ENCODE measurements at places on chromosomes 6 and 20.

DNA sequence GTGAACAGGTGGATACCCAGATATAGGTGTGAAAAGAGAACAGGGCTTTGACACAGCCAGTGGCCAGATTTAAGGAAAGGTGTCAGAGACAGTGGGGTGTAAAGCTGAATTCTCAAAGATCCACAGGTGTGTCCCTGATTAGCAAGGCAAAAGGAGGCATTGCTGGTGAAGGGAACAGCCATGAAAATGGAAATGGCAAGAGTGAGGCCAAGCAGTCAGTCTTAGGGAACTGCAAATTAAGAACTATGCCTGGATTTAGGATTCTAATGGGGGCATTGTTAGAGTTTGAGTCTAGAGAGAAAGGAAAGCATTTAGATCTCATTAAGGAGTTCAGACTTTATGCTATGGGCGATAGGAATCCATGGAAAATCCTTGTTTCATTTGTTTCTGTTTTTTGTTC lies 789.2 kb downstream of the MAFB start:
- no peak for DNase-seq

DNA sequence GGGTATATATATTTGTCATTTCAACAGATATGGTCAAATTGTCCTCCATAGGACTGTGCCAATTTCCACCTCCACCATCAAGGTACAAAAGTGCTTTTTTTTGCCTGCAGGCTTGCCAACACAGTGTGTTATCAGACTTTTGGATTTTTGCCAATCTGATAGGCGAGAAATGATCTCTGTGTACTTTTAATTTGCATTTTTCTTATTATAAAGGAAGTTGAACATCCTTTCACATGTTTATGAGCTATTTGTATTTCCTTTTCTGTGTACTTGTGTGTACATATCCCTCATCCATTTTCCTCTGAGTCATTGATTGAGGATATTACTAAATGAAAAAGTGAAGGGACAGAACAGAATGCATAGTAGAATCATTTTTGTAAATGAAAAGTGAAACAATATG lies 39.0 kb upstream of the PTPN1 start:
- DNase-seq = no peak

DNA sequence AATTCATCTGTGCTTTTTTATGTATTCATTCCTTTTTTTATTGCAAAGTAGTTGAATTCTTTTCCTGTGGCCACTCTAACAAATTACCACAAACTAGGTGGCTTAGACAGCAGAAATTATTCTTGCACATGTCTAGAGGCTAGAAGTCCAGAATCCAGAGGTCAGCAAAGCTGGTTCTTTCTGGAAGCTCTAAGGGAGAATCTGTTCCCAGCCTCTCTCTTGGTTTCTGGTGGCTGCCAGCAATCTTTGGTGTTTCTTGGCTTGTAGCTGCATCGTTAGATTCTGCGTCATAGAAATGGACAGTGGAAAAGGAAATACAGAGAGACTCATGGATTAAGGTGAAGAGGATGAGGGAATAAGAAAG lies 39.3 kb downstream of the GSTA2 start:
- no peak for DNase-seq

- DNase-seq = no peak
These were observed 147.5 kb upstream of the TCF21 start for GRCh38 chr6:133741375-133741861.

- DNase-seq = no peak
These were observed 12.1 kb downstream of the SLC22A1 start for GRCh38 chr6:160133441-160134336.

GRCh38 chr20:2301164-2301622 lies 5.4 kb downstream of the TGM3 start:
- no peak for DNase-seq

GRCh38 chr6:105561486-105561885 lies 158.6 kb upstream of the PREP start:
- no peak for DNase-seq
